ENCODE measurements at places on chromosomes 6 and 20.

GRCh38 chr6:17912521-17912920 is 74.9 kb downstream of the KIF13A start:
- DNase-seq: no peak

DNA sequence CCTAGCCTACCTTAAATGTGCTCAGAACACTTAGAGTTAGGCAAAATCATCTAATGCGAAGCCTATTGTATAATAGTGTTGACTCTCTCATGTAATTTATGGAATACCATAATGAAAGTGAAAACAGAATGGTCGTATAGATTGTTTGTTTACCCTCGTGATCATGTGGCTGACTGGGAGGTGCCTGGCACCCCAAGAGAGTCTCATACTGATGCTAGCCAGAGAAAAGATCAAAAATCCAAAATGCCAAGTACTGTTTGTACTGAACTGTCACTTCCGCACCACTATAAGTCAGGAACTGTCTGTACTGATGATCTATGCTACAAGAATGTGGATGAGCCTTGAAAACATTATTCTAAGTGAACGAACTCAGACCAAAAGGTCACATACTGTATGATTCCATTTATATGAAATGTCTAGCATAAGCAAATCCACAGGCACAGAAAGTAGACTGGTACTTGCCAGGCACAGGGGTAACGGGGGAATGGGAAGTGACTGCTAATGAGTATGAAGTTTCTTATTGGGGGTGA is 22.4 kb downstream of the ZMYND8 start:
- no peak for DNase-seq

GRCh38 chr6:108526739-108527174 is 34.0 kb upstream of the FOXO3 start:
- DNase-seq: no peak

GRCh38 chr20:38129248-38129865 is 35.7 kb downstream of the TGM2 start:
- DNase-seq: no peak

GRCh38 chr6:45445749-45446549 is 68.2 kb upstream of the SUPT3H start:
- no peak for DNase-seq

DNA sequence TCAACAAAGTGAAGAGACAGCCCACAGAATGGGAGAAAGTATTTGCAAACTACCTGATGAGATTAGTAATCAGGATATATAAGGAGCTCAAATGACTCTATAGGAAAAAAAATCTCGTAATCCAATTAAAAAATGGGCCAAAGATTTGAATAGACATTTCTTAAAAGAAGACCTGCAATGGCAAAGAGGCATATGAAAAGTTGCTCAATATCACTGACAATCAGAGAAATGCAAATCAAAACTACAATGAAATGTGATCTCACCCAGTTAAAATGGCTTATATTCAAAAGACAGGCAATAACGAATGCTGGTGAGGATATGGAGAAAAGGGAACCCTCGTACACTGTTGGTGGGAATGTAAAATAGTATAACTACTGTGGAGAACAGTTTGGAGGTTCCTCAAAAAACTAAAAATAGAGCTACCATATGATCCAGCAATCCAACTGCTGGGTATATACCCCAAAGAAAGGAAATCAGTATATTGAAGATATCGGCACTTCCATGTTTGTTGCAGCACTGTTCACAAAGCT is 65.0 kb downstream of the TOX2 start:
- no peak for DNase-seq

DNA sequence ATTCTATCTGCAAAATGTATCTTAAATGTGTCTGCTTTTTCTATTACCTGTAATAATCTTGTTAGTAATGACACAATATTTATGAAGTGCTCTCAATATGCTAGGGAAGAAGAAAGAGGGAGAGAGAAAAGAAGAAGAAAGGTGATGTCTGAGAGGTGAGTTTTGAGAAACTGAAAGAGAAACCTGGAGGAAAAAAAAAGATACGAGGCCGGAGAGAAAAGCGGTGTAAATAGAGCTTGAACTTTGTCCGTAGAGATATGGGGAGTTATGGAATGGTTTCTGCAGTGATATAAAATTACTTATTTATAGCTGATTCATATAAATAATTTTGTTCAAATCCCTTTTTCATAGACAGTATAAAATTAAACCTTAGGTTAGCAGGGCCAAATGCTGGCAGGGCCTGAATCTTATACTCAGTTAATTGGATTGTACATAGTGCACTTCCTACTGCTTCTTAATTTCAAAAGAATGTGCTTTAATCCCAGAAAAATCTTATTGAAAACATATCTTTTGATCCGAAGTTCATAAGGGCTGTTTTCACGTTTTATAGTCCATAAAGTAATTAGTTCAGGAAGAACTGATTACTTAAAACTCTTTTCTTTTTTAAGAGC is 43.0 kb downstream of the MYB start:
- DNase-seq: no peak

DNA sequence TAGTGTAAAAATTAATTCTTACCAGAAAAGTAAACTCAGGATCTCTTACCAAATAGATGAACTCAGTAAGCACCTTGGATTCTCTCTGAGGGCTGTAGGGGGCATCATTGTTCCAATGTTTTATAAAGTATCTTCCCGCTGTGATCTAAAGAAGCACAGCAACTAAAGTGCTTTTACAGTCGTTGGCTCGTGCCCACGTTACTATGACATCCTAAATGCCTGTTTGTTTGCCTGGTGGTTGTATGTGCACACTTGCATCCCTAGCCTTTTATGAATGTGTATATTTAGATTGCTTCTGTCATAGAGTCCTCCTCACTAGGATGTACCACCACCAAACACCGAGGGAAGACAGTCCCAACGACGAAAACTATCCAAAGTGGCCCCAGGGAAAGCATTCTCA is 34.5 kb downstream of the SLX4IP start:
- DNase-seq: no peak

DNA sequence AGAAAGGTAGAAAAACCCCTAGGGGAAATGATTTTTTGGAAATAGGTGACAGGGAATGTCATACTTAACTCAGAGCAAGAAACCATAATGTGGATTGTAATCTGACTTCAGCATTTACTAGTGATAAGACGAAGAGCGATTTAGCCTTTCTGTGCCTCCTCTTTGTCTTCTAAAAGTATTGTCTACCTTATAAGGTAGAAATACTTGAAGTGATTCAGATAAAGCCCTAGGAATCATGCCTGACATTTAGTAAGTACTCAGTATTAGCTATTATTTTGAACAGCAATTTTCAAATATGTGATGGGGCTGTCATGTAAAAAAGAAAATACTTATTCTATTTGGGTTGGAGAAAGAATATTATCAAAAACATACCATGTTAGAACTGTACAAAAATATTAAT is 525.9 kb upstream of the EYS start:
- no peak for DNase-seq

- DNase-seq: no peak
Measured at GRCh38 chr6:18654821-18655220, 267.7 kb downstream of the RNF144B start.

GRCh38 chr6:163965426-163966348 is 551.2 kb downstream of the QKI start:
- no peak for DNase-seq

GRCh38 chr20:19692685-19693119 is 65.4 kb upstream of the RIN2 start:
- DNase-seq: no peak

GRCh38 chr20:24703284-24703610 is 233.8 kb downstream of the SYNDIG1 start:
- no peak for DNase-seq

Data from T-helper 22 cell (primary cell).